Hematopoietic multipotent progenitor cell treated with erythropoietin and hydrocortisone succinate and interleukin-3 and kit ligand, for 6 days (in vitro differentiated cells): ENCODE measurements at places on chromosomes 2 and 18.

DNA sequence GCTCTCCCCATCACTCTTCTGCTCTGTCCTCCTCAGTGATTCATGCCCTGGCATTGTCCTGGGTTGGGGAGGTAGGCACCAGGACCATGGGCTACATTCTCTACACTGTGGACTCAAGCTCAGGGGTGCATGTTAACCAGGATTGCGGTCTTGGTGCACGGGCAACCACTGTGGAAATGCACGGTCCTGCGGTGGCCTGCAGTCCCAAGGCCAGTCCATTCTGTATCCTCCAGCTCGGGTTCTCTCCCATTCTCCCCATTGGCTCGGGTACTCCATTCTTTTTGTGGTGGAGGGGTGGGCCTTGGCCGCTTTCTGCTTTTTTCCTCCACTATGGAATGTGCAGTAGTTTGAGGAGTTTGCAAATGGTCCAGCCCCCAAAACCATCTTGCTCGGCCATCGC is 215.0 kb upstream of the MYT1L start:
- DNase-seq = no peak

- no peak for DNase-seq
Measured at GRCh38 chr2:110777531-110778311, 45.3 kb downstream of the ACOXL start.

GRCh38 chr2:202604699-202605098 is 30.1 kb upstream of the FAM117B start:
- DNase-seq = no peak

- DNase-seq = no peak
Measured at GRCh38 chr2:241551998-241552737, 6.4 kb upstream of the BOK start.

GRCh38 chr2:23388756-23389514 is 4.0 kb downstream of the KLHL29 start:
- DNase-seq = no peak

DNA sequence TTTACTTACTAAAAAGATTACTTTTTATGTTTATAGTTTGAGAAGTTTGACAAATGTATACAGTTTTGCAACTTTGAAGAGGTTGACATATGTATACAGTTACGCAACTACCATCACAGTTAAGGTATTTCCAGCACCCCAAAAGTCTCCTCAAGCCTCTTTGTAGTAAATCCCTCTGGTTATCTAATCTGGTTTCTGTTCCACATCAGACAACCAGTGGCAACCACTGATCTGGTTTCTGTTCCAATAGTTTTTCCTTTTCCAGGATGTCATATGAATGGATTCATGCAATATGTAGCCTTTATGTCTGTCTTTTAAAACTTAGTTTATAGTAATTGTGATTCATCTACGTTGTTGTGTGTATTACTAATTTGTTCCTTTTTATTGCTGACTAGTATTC is 23.5 kb downstream of the IFIH1 start:
- no peak for DNase-seq
